ENCODE measurements at places on chromosomes 3 and 15.
A peak's percentile ranks its signal among the peaks of the same experiment; 100 is the strongest.

DNA sequence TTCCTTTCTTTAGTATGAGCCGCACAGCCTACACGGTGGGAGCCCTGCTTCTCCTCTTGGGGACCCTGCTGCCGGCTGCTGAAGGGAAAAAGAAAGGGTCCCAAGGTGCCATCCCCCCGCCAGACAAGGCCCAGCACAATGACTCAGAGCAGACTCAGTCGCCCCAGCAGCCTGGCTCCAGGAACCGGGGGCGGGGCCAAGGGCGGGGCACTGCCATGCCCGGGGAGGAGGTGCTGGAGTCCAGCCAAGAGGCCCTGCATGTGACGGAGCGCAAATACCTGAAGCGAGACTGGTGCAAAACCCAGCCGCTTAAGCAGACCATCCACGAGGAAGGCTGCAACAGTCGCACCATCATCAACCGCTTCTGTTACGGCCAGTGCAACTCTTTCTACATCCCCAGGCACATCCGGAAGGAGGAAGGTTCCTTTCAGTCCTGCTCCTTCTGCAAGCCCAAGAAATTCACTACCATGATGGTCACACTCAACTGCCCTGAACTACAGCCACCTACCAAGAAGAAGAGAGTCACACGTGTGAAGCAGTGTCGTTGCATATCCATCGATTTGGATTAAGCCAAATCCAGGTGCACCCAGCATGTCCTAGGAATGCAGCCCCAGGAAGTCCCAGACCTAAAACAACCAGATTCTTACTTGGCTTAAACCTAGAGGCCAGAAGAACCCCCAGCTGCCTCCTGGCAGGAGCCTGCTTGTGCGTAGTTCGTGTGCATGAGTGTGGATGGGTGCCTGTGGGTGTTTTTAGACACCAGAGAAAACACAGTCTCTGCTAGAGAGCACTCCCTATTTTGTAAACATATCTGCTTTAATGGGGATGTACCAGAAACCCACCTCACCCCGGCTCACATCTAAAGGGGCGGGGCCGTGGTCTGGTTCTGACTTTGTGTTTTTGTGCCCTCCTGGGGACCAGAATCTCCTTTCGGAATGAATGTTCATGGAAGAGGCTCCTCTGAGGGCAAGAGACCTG is 13.2 kb downstream of the GREM1 start:
- peak; percentile 31 for DNase-seq

DNA sequence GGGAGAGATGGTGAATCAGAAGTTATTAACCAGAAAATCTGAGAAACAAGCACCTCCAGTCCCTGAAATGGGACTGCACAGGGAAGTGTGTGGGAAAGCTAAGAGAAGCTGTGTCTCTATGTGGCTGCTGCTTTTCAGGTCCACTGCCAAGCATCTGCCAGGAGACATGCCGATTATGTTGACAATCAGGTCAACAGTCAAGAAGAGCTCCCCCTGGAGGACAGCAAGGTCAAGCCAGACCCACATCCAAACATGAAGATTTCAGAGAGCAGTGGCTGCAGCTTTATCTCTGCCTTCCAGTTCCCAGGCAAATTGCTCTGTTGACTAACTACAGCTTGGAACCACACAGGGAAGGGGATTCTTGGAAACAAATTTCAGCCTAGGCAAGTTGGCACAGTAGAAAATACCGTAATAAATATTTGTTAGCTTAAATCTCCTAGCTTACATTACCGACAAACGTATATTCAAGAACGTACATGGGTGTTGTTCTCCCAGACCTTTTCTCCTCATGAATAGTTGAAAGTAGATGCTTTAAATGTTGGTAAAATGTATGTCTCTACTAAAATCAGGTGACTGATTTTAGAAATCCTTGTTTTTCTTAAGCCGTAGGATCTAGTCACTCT is 394.5 kb upstream of the RARB start:
- peak; percentile 59 for DNase-seq

GRCh38 chr3:94024385-94024784 is 4.0 kb downstream of the STX19 start:
- DNase-seq: peak; percentile 27

DNA sequence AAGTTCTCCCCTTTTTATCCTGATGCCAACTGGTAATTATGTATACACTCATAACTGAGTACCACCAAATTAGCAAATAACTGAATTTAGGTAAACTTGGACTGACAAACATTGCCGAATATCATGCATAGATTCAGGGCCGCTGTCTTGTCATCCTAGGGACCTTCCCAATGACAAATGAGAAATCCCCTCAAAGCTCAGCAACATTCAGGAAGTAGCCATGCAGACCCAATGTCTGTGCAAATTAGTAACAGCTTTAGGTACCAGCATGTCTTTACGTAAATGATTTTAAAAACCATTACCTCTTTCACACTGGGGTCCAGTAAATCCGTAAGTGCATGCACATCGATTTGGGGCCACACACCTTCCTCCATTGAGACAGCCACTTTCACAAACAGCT is 49.5 kb downstream of the FBN1 start:
- no peak for DNase-seq

DNA sequence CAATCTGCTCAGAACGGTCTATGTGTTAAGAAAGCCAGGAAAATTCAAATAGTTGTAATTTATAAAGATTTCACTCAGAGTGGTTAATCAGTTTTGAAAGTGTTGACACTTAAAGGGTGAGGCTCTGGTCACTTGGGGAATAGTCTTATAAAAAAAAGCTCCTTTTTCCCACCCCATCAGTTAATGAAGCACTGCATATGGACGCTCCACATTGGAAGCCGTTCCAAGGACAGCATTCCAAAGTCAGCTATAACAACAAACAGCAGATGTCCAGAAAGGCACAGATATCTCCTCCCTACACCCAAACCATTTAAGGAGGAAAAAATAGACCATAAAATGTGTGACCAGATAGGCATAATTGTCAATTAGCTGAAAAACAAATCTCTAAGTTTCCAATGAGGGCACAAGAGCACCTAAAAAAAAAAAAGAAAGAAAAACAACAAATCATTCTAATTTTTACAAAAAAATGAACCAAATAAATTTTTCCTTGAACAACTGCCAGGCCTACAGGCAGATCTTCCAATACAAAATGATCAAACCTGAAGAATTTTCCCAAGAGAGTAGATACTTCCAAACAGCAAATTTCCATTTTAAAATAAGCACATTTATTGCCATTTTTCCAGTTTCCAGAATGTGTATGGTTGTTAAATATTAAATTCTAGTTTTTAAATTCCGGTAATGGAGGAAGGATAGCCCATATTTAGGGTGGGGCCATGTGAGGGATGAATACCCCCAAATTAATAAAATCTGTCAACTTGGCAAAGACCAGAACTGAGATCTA is 198.3 kb downstream of the ERC2 start:
- DNase-seq: peak; percentile 7

- no peak for DNase-seq
These were observed 3.9 kb downstream of the AEN start for GRCh38 chr15:88624971-88625490.

GRCh38 chr3:156291272-156292123 is 171.1 kb downstream of the KCNAB1 start:
- DNase-seq: peak; percentile 13

DNA sequence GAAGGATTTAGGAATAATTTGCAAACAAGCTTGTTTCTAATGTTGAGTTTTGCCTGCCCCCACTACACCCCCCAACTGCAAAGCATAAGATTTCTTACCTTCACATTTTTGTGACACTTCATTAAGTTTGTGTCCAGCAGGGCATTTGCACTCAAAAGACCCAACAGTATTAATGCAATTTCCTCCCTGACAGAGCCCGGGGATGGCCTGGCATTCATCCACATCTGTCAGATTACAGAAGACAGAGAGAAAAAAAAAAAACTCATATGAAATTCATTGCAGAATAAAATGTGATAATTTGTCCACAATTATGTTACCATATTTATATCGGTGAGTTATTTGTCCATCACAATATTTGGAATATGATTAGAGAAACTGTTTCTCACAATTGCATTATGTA is 111.5 kb downstream of the FBN1 start:
- peak; percentile 44 for DNase-seq

- DNase-seq: no peak
These were observed 114.7 kb upstream of the TPM1 start for GRCh38 chr15:62927836-62928235.

- DNase-seq: no peak
These were observed 889.7 kb downstream of the IGSF11 start for GRCh38 chr3:118144919-118145318.

DNA sequence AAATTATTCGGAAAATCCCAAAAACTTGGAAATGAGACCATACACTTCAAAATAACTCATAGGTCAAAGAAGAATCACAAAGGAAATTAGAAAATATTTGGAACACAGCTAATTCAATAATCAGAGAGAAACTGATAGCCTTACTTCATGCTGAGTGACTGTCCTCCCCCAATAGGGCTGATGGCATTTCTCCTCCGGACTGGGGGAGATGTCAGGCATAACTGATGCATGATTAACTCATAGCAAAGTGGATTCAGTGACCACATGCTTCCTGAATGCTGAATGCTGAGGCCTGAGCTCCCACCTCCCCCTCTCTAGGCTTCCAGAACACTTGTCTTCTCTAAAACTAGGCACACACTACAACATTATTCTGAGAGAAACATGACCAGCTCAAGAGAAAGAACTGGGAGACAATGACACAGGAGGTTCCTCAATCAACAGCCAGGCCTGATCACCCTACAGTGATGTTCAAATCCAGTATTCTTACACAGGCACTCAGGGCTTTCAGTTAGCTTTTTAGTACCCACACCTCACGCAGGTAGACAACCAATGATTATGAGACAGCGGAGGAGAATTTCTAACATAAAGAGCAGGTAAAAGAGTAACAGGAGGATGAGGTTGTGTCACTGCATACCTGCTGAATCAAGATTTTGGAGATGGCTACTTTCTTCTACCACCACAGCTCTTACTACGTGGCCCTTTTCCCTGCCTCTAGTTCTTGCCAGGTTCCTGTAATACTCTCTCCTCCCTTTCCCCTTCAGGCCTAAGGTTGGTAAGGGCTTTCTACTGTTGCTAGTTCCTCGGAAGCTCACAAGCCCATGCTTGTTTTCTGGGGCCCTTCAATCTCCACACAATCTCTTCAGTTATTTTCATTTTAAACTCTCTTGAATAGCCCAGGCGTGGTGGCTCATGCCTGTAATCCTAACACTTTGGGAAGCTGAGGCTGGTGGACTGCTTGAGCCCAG is 96.1 kb downstream of the FMN1 start:
- peak; percentile 87 for DNase-seq

- peak; percentile 89 for DNase-seq
These were observed 38.0 kb downstream of the SRPRB start for GRCh38 chr3:133843634-133844033.

- no peak for DNase-seq
These were observed 75.4 kb upstream of the RGMA start for GRCh38 chr15:93164409-93164808.

DNA sequence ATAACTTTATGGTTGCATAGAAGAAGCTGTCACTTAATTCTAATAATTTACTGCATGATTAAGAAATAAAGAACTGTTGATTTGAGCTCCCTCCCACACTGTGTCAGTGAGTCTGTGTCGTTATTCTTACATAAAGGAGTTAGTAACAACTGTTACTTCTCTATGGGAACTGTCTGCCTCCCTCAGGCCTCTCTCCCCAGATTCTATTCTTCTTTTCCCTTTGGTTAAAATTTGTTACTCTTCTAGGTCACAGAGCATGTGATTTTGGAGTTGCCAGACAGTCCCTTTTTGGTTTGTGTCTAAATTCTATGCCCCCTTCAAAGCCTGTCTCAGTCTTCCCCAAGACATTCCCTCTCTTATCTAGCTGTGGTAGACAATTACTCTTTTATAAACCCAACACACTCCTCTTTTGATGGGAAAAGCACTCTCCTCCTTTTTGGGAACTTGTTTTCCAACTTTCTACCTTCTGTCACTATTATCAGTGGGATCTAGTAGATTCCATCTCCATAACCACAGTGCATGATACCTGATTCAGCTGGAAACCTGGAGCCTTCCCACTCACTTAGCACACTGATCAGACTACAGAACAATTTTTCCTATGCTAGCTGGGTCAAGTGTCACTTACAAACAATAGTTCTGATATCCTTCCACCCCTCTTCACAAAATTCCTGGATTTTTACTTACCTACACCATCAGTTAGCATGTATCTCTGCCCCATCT is 422.1 kb upstream of the TGFBR2 start:
- DNase-seq: no peak

GRCh38 chr3:195762249-195762585 is 41.4 kb downstream of the MUC20 start:
- no peak for DNase-seq

DNA sequence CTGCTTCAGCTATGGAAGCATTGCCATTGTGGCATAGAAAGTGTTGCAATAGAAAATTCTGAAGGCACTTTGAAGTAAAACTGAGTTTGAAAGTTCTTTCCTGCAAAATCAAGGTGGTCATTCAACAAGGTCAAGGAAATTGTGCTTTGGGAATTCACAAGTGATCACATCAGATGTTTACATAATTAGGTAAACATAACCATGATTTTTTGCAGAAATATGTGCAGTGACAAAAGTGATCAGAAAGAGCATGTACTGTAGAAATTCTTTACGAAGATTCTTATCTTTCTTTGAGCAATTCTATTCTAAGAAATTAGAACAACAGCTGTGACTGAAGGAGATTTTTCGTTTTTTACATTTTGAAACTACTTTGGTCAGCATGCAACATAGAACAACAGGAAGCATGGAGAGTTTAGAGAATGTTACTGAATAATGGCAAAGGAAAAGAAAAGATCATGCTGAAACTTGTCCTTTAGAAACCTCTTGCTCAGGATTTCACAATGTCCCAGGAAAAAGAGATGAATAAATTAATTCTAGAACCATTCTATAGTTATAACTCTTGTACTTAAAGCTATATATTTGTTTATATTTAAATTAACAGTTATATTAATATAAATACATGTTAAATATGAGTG is 643.4 kb upstream of the ARPP21 start:
- DNase-seq: peak; percentile 17

GRCh38 chr3:116046350-116046749 is 398.9 kb downstream of the LSAMP start:
- no peak for DNase-seq

- peak; percentile 7 for DNase-seq
These were observed 1134.8 kb downstream of the ROBO1 start for GRCh38 chr3:78632925-78633553.

DNA sequence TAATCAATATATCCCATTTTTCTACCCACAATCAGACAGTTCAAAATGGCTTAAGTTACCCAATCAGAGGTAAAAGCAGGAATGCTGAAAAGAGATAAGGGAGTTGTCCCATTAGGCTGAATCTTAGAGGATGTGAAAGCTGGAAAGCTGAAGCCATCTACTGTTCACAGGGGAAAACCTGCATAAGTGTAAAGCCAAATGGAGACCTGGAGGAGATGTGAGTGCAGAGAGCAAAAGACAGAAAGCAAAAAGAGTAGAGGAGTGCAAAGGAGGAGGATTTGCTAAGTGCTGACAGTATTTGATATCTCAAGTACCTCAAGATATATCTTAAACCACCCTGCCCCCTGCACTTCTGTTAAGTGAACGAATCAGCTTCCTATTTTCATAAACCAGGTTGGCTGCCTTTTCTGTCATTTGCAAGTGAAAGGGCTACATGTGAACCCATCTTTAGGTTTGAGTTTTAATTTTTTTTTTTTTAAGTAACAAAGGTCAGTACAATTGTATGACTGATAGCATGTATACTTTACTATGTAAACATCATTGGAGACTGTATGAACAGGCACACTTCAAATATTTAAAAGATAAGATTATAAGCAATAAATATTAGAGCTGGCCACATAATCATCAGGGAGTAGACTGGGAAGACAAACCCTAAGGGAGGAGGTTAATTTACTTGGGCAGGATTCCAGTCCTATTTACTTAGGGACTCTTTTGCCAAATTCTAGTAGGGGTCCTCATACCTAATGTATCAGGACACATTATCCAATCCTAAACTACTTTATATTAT is 22.8 kb upstream of the P2RY1 start:
- DNase-seq: no peak

All from choroid plexus epithelial cell (primary cell).